Activated naive CD8-positive, alpha-beta T cell treated with anti-CD3 and anti-CD28 coated beads, Interleukin-2, amount 10 ng/mL, durations not matched to agents 7 days and 5 days (primary cell): ENCODE measurements at places on chromosomes 11 and 22. TPM values are rescaled to one million over a fixed set of nuclear protein-coding genes. Genes with fewer than 3 reads are reported as not detected.

- H3K27me3 ChIP-seq, result peaks cover 2% of the 10 kb centered on the region
- no peaks in the 10 kb centered on the region for H3K36me3 ChIP-seq
- H3K4me3 ChIP-seq, result no peak overlapping the region
- no peak overlapping the region for H3K27ac ChIP-seq
Measured at GRCh38 chr22:23553924-23554870, 25.9 kb downstream of the IGLL1 start.

DNA sequence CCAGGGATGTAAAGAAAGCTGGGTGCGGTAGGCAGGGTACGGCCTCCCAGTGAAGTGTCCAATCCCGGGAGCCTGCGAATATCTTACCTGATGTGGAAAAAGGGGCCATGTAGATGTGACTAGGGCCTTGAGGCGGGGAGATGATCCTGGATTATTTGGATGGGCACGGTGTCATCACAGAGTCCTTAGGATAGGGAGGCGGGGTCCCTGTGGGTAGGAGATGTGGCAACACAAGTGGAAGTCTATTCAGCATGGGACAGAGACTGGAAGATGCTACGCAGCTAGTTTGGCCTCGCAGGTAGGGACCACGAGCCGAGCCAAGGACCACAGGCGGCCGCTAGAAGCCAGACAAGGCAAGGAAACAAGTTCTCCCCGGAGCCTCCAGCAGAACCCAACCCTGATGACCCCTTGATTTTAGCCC, 46.4 kb upstream of the SHANK2 start:
- DNase-seq, result no peak
- H3K4me1 ChIP-seq, result no peaks in the 10 kb centered on the region
- no peaks in the 10 kb centered on the region for H3K36me3 ChIP-seq
- no peak overlapping the region for H3K4me3 ChIP-seq
- no peak overlapping the region for H3K27ac ChIP-seq

DNA sequence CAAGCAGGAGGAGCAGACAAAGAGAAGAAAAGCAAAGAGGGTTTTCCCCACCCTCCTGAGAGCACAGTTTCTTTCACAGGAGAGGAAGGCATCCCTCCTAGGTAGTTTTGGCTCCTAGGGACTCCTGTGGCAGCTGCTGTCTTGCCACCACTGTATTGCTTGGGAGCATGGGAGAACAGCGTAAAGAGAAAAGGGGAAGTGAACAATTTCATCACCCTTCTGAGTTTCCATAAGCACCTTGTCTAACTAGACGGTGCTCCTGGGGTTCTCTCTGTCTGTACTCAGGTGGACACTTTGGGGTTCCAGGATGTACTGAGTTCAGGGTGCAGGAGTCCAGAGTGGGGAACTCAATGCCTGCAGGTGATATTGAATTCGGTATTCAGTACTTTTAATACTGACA, 1430.5 kb downstream of the TBC1D22A start:
- H3K27me3 ChIP-seq, result peaks cover 2% of the 10 kb centered on the region
- peaks cover 3% of the 10 kb centered on the region for H3K4me1 ChIP-seq
- no peak overlapping the region for H3K27ac ChIP-seq
- DNase-seq, result no peak
- H3K36me3 ChIP-seq, result no peaks in the 10 kb centered on the region

DNA sequence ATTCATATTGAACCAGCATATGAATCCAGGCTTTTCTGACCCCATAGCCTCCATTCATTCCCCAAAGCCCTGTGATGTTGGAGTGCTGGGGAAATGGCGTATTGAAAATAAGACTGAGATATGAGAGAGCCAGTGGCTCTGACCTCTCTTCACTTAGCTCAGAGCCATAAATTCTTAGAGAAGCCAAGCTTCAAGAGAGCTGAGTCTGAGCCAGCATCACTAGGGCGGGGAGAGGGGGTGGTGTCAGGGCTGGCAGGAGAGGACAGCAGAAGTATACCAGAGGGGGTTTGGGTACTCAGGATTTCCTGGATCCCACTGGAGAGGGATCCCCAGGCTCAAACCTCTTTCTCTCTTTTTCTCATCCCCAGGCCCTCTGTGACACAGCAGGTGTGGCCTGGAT, 16.7 kb upstream of the MOGAT2 start:
- H3K4me3 ChIP-seq, result no peak overlapping the region
- DNase-seq, result no peak
- H3K4me1 ChIP-seq, result peaks cover 7% of the 10 kb centered on the region
- H3K36me3 ChIP-seq, result no peaks in the 10 kb centered on the region

Gene ACRV1
- total RNA-seq, result not detected
